ENCODE measurements at places on chromosomes 11 and 22.

- no peak for DNase-seq
Measured at GRCh38 chr11:10414659-10415058, 40.4 kb upstream of the AMPD3 start.

DNA sequence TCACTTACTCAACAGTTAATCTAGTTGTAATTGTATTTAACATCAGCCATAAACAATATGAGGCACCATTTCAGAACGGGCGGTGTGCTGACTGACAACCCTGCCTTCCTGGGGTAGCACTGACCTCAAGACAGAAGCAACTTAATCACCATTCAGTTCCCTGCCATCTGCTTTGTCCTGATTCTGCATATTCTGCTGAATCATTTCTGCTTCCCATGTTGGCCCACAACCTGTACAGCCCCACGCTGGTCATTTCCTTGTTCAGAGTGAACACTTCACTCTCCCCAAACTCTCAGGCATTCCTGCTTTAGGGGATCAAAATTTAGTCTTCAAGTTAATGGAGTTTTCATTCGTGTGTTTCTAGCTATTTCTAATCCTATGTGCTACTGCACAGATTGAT, 132.3 kb upstream of the ZBED5 start:
- no peak for DNase-seq

DNA sequence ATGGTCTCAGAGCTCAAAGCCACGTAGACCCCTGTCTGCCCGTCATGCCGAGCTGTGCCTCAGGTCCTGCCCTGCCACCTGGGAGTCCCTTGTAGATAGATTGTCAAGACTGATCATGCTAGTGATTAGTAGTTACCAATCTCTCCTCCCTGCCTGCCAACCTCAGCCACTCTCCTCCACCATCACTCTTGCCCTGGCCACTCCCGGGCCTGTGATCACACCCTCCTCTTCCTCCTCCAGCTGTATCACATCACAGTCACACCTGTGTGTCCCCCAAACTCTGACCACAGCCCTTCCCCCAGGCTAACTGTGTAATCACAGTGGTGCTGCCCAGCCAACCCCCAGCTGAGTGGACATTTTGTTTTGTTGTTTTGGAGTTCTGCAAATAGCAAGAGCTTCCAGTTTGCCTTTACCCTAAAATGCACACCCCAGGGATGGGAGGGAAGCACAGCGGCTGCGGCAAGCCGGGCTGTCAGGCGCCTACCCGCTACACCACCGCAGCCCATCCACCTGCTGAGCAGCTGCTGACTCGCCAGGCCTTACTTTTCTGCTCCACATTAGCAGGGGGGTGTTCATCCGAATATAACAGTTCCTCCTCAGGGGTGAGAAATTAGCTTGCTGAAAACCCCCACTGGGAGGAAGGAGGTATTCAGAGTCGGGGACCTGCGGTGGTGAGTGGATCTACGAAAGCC, 45.8 kb downstream of the LRFN4 start:
- DNase-seq: no peak

GRCh38 chr22:29031227-29032011, 30.2 kb downstream of the C22orf31 start:
- DNase-seq: no peak

GRCh38 chr11:9859554-9860305, 195.9 kb downstream of the SWAP70 start:
- no peak for DNase-seq

Data from OCI-LY7 (cell line).